Tongue (tissue), 3 donors: ENCODE measurements at places on chromosomes 1 and 21.

GRCh38 chr1:23574265-23574754 lies 15.0 kb upstream of the ID3 start:
- DNase-seq: no peak

DNA sequence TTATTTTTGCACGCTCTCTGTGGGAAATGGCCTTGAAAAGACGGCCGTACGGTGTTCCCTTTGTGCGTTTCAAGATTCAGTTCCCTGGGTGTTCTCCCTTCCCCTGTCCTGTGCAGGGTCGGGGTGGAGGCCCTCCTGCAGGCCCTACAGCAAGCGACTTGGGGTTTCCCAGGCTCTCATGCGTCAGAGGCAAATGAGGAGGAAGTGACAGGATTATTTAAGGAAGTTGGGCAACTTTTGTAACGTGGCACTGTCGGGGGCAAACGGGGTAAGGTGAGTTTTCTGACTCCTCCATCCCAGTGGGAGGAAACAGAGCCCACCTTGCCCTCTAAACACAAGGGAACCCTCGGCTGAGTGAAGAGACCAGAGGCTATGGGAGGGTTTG lies 16.1 kb upstream of the AJAP1 start:
- DNase-seq: no peak

- DNase-seq: no peak
These were observed 393.5 kb downstream of the SMYD3 start for GRCh38 chr1:246113555-246114095.

- DNase-seq: no peak
These were observed 26.3 kb downstream of the AGMAT start for GRCh38 chr1:15558516-15558915.

GRCh38 chr1:183472488-183473216 lies at the start of gene SMG7:
TSS of gene SMG7 (plus strand) at chr1:183472499. CDS start at chr1:183472621, 122 bp downstream.
- DNase-seq: no peak

GRCh38 chr1:105700723-105701122 lies 1355.8 kb upstream of the PRMT6 start:
- no peak for DNase-seq

DNA sequence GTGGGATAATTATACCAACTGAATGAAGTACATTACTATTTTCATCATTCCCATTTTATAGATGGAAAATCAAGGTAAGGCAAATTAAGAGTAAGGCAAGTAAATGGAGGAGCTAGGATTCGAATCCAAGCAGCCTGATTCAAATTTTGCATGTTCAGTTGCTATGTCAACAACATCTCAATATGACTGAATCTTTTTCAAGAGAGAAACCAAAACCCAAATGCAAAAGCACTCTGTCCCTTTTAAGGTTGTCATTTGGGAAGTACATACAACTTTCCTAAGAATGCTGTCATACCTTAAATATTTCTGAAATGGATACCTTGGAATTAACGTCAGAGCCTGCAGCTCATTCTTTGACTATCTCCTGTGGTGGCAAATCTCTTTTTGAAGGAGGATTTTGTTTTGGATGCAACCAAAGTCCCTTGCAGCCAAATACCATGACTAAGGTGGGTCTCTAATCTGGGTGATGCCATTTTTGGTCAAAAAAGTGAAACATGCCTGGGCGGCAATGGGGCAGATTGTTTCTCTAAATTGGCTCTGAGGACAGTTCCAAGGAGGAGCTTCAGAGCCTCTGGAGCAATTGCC lies 25.4 kb downstream of the ADAMTS1 start:
- DNase-seq: no peak

GRCh38 chr1:20082772-20083171 lies 12.8 kb downstream of the PLA2G5 start:
- no peak for DNase-seq

DNA sequence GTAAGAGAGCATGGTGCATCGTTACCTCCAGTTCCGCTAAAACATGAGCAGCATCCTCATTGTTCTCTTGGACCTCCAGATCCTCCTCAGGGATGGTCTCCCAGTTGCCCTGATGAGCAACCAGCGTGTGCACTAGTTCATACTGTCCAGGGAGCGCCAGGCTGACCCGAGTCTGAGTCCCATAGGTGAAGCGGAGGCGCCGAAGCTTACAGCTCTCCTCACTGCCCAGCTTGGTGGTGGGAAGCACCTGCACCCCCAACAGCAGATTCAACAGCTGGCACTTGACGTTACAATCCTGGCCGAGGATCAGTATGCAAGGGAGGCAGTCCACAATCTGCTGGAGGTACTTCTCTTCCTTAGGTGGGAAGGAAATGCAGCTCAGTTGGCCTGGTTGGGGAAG lies 24.1 kb downstream of the DSTYK start:
- DNase-seq: no peak

DNA sequence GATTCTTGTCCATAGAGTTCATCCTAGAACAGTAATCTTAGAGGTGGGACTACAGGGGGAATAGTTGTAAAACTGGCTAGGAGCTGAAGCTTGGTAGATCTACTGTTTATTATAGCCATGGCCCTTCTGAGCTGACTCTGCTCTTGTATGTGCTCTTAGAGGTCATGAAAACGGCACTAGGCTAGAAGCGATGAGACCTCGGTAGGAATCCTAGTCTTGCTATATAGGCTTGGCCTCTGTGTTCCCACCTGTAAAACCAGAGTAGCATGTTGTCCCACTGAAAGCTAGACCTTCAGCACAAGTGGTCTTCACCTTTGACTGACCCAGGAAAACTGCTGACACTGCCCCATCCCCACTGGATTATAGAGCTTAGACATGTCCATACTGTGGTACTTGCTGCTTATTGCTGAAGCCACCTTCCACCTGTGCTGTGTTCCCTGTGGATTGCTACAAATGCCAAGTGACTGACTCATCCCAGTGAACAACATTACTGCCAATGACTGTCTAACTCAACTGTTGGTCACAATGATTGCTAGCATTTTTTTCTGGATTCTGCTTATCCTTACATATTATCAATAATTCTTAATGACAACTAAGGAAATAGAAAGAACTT lies 23.0 kb upstream of the PIGC start:
- no peak for DNase-seq

DNA sequence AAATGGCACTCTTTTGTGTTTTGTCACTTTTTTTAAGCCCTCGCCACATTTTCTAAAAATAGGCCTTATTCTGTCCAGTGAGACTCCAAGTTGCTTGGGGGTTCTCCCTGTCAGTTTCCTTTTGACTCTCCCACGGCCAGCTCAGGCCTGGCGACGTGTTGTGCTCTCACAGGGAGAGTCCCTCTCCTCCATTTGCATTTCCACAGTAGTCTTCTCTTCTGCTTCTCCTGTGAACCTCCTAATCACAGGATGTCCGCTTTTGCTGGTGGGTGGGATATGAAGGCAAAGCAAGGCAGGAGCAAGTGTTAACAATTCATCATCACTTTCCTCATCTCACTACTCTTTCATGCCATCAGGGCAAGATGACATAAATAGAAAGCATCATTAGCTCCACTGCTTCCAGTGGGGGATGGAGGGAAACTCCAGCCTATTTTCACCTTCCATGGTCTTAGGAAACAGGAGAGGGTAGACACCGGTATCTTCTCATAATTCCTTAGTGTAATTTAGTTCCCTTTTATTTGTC lies 99.8 kb downstream of the INTS7 start:
- no peak for DNase-seq

- no peak for DNase-seq
These were observed 99.4 kb downstream of the UCHL5 start for GRCh38 chr1:192959657-192960186.

GRCh38 chr1:6357243-6357936 lies 36.2 kb downstream of the ACOT7 start:
- no peak for DNase-seq

GRCh38 chr1:59266927-59267293 lies 30.0 kb upstream of the FGGY start:
- DNase-seq: no peak

DNA sequence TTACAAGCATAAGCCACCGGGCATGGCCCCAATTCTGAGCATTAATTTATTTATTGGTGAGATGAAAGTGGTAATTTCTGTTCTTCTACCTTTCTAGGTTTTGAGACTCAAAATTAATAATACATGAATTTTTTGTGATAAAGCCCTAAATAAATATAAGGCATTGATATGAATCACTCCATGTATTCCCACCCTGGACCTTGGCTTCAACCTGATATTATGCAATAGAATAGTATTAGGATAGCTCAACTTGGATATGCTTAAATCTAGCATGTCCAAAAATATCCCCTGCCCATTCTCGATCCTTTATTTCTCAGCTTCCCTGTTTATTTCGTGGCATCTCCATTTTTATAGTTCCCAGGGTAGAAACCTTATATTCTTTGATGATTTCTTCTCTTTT lies 2.5 kb downstream of the AGL start:
- no peak for DNase-seq

DNA sequence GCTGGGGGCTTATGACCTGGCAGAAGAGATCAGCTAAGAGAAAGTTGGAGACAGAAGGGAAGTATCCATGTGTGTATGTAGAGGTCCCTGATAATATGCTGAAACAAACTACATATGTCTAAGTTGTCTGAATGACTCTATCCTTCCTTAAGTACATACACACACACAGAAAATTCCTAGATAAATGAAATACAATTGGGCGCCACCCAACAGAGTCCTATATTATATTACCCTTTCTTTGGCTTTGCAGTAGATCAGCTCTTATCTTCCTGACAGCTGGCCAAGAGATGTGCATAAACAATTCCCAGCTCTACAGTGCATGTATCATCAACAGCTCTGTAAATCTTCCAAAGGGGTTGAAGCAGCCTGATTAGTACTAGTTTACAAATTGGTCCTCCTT lies 40.1 kb downstream of the SORT1 start:
- DNase-seq: peak; percentile 8

- DNase-seq: no peak
These were observed 8.9 kb downstream of the SDCCAG8 start for GRCh38 chr1:243264717-243265116.

- no peak for DNase-seq
These were observed 334.7 kb downstream of the AMY1C start for GRCh38 chr1:104084380-104084779.

DNA sequence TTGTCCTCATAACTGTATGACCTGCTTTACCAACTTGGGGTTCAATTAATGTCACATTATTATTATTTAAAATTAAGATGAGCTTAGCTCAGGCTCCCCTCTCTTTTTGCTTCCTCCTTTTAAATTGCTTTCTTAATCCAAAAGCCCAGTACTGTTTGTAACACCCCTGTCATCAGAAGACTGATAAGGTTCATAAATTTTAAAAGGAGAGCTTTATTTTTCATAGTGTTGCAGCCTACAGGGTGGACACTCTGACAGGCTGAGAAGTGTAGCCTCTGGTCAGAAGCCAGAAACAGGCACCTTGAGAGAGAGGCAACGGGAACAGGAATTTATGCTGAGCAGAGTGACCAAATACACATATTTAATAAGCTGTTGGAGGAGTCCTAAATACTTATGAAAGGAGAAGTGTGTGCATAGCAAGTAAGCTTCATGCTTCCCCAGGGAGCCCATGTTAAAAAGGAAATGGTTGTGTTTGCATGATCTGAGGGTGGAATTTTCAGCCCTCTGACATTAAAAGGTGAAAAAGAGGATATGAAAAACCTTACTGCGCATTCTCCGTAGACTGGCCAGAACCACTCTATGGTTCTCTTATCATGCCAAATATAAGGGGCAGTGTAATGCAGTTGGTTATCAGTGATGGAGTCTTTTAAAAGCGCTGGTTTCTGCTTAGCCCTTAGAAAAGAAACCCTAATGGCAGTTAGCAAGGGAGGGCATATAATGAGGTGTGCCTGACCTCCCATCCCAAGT lies 30.5 kb upstream of the FGGY start:
- peak; percentile 24 for DNase-seq

GRCh38 chr1:213256438-213257087 lies 205.5 kb downstream of the RPS6KC1 start:
- no peak for DNase-seq

DNA sequence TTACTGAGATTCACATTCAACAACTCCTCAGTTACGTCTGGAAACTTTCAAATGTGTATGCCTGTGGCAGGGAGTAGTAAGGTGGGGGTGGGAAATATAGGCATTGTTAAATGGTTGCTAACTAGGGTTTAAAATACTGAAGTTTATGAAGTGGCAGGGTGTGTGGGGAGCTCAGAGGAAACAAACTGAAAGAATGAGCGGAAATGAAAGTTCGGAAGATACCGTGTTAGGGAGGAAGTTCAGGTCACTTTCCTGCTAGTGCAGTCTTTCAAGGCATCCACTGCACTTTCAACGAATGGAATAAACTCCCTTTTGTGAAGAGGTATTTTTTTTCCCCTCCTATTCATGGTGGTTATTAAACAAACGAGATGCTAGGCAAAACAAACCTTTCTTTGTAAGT lies 19.7 kb downstream of the SYNJ1 start:
- no peak for DNase-seq

DNA sequence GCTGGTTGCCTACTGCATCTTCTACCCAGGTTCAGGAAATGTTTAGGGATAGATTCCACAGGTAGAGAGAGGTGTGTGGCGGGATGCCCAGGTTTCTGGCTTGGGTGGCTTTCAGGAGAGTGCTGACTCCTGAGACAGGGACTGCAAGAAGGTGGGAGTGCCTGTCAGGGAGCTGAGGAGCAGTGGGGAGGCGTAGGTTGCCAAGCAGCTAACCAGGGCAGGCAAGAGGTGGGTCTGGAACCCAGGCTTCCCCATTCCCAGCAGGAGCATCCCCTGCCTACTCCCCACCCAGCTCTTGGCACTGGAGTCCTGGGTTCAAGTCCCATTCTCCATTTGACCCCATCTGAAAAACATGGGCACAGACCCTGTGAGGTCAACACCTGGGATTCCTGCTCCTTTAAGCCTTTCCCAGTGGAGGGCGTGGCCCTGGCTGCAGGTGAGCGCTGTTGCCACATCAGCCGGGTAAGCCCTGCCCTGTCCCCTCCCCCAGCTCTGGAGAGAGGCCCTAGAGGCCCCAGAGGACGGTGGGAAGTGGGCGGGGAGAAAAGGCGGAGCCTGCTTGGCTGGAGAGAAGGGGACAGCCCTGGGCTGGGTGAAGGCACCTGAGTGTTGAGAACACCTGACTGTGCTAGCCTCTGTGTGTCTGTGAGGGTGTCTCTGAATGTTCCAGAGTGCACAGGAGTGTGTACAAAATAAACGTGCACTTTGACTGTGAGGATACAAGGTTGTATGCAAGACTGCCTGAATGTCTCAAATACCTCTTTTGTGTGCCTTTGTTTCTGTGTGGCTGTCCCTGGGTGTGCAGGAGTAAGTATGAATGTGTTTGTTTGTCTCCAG lies 14.0 kb upstream of the SYNC start:
- peak; percentile 77 for DNase-seq

DNA sequence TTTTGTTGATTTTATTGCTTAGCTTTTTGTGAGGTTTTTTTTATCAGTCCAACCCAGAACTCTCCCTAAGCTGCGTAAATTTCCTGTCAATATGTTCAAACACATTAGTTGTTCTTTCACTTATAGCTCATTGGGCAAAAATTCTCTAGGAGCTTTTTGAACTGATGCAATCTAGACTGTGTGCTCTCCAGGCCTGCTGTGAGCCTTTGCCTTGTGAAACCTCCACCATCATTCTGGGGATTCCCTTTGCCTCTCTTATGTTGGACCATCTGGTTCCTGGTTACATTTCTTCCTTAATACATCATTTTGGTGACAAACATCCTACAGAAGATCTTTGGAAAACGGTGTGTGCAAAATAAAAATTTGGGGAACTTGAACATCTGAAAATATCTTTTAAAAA lies 247.2 kb downstream of the LRRC7 start:
- DNase-seq: no peak

GRCh38 chr21:41695513-41695912 lies 71.3 kb downstream of the RIPK4 start:
- no peak for DNase-seq

GRCh38 chr1:9481048-9481447 lies 58.2 kb upstream of the SLC25A33 start:
- DNase-seq: no peak
